ENCODE measurements at places on chromosomes 2 and 18.

GRCh38 chr2:203599509-203599908, 64.4 kb upstream of the RAPH1 start:
- peaks cover 19% of the 10 kb centered on the region for H3K27me3 ChIP-seq
- no peak overlapping the region for H3K27ac ChIP-seq
- H3K4me3 ChIP-seq, result no peak overlapping the region
- H3K4me1 ChIP-seq, result peaks cover 5% of the 10 kb centered on the region
- DNase-seq, result no peak

DNA sequence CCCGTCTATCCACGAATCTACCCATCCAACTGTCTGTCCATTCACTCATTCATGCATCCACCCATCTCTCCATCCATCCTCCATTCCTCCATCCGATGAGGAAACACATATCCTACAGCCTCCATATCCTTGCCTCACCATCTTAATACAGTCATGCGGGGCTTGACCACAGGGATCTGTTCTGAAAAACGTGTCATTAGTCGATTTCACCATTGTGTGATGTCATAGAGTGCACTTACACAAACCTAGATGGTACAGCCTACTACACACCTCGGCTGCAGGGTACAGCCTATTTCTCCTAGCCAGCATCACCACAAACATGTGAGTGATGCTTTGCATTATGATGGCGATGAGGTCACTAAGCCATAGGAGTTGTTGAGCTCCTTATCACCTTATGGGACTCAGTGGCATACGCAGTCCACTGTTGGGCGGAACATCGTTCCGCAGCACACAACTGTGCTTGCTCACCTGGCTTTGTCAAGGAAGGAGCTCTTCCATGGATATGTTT, 1.9 kb upstream of the NT5DC4 start:
- H3K27me3 ChIP-seq, result no peaks in the 10 kb centered on the region
- DNase-seq, result no peak
- peaks cover 4% of the 10 kb centered on the region for H3K4me1 ChIP-seq
- H3K36me3 ChIP-seq, result no peaks in the 10 kb centered on the region

GRCh38 chr2:235026649-235027557, 75.1 kb downstream of the SH3BP4 start:
- H3K4me1 ChIP-seq, result peaks cover 3% of the 10 kb centered on the region
- no peak for DNase-seq
- H3K27me3 ChIP-seq, result peaks cover 13% of the 10 kb centered on the region
- no peak overlapping the region for H3K27ac ChIP-seq
- H3K36me3 ChIP-seq, result no peaks in the 10 kb centered on the region

DNA sequence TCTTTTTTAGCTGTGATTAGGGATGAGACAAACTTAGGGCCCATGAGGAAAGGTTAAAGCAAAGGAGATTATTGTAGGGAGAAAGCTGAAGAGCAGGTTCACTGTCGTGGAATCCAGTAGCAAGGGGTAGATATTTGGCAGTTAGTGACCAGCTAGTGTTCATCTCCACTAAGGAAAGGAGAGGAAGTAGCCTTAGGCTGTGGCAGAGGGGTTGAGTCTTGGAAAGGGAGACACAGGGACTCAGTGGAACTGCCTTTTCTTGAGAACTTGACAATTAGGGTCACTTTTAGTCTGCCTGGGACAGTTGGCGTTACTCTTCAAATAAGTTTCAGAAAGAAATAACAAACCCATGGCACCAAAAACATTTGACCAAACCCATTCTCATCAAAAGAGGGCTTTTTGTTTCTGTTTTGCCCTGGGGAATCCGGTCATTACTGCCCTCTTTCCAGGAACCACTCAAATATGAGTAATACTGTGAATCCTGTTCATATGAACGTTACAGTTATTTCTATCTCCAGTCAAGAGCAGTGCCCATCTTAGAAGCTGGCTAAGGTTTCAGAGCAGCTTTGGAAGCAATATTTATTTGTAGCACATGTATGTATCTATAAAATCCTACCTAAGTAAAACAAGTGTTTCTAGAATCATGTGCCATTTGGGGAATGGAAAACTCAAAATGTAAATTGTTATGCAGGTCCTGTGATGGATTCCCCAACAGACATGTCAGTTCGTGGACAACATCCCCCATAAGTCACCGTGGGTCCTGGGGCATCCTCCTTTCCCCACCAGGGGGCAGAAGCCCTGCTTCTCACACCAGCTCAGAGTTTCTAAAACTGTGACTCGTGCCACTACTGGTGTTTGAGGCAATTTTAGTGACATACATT, 77.3 kb upstream of the PHLPP1 start:
- no peaks in the 10 kb centered on the region for H3K4me1 ChIP-seq
- H3K36me3 ChIP-seq, result no peaks in the 10 kb centered on the region
- no peak overlapping the region for H3K4me3 ChIP-seq

DNA sequence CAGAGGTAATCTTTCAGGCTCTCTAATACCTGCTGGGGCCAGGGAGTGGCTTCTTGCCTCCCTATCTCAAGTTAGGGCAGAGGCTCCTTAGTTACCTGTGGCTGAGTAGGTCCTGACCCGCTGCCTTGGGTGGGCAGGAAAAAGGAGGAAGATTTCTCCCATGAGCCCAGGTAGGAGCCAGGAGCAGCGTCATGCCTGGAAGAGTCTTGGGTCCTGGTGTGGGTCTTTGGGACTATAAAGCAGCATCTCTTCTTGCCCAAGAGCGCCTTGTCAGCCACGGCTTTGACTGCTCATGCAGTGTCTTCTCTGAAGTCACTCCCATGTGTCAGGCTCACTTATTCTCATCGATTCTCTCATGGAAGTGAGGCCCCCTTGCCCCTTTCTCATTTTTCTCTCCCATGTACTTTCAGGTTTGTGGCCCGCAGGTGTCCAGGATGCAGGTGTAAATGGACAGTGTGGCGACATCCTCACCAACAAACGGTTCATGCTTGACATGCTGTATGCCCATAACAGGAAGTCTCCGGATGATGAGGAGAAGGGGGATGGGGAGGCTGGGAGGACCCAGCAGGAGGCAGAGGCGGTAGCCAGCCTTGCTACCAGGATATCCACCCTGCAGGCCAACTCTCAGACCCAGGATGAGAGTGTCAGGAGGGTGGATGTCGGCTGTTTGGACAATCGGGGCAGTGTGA, 111.2 kb downstream of the TPGS2 start:
- H3K27ac ChIP-seq, result no peak overlapping the region
- H3K36me3 ChIP-seq, result no peaks in the 10 kb centered on the region
- H3K27me3 ChIP-seq, result peaks cover 3% of the 10 kb centered on the region
- H3K4me1 ChIP-seq, result no peaks in the 10 kb centered on the region
- no peak overlapping the region for H3K4me3 ChIP-seq

DNA sequence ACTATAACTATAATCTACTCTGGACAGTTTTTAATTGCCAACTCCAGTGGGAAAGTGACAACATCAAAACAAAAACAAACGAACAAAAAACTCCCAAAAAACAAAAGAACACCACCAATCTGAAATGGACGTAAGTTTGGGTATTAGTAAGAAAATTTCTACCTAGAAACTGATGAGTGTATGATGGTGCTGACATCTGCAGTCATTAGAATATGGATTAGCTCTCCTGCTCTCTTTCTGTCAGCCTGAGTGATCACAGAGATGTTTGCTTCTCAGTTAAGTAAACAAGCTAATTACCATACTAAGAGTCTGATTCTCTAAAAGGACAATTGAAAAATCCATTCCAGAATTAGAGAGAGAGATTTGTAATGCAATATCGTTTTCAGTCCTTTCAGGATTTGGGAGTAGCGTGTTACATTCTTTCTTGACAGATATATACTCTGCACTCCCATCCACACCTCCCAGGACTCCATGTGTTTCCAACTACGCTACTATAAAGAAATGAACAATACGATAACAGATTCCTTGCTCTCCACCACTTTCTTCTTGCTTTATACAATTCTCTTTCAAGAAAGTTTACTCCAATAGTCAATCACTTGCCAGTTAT, 1347.4 kb upstream of the PIK3C3 start:
- H3K4me3 ChIP-seq, result no peak overlapping the region
- no peak overlapping the region for H3K27ac ChIP-seq
- H3K27me3 ChIP-seq, result no peaks in the 10 kb centered on the region
- no peak for DNase-seq
- no peaks in the 10 kb centered on the region for H3K36me3 ChIP-seq

GRCh38 chr2:64685430-64685829, 31.7 kb upstream of the SERTAD2 start:
- no peak overlapping the region for H3K27ac ChIP-seq
- peaks cover 5% of the 10 kb centered on the region for H3K36me3 ChIP-seq
- H3K27me3 ChIP-seq, result no peaks in the 10 kb centered on the region
- H3K4me3 ChIP-seq, result no peak overlapping the region
- DNase-seq, result no peak

DNA sequence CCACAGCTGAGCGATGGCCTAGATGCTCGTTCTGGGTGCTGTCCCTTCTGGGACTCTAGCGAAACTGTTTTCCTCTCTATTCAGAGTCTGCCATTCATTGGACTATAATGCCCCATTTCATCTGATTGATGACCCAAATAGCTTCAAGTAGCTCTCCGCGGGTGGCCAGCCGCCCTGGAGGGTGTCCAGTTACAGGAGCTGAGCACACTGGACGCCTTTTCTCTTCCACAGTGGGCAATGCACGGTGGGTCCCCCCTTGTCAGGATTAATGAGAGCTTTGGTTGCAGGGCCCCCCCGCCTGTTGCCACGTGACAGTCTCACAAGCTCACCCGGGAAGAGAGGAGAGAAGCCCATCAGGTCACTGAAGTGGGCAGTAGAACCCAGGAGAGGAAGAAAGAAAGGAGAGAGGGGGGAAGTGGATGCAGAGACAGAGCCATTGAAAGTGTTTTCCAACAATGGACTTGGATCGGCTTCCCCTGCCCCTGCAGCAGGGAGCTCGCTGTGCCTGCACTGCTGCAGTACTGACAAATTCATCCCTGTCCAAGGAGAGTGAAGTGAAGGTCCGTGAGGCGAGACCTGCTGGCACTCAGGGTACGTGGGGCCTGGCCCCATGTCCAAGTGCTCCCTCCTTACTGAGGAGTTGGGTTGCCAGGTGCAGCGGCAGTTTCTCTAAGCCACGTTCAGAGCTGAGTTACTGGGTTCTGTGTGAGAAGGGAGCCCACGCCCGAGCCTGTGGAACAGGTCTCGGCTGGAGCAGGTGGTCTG, 44.8 kb downstream of the DIPK1C start:
- H3K36me3 ChIP-seq, result no peaks in the 10 kb centered on the region
- DNase-seq, result no peak
- peaks cover 17% of the 10 kb centered on the region for H3K27me3 ChIP-seq
- H3K4me1 ChIP-seq, result peaks cover 16% of the 10 kb centered on the region
- no peak overlapping the region for H3K27ac ChIP-seq
